Activated CD4-positive, alpha-beta T cell treated with anti-CD3 and anti-CD28 coated beads for 24 hours (primary cell): ENCODE measurements at places on chromosomes 5 and 9.
A peak's percentile ranks its signal among the peaks of the same experiment; 100 is the strongest.

GRCh38 chr5:120803282-120803681 is 339.2 kb downstream of the PRR16 start:
- DNase-seq, result no peak

GRCh38 chr5:138686668-138687067 is 66.6 kb upstream of the CTNNA1 start:
- no peak for DNase-seq

DNA sequence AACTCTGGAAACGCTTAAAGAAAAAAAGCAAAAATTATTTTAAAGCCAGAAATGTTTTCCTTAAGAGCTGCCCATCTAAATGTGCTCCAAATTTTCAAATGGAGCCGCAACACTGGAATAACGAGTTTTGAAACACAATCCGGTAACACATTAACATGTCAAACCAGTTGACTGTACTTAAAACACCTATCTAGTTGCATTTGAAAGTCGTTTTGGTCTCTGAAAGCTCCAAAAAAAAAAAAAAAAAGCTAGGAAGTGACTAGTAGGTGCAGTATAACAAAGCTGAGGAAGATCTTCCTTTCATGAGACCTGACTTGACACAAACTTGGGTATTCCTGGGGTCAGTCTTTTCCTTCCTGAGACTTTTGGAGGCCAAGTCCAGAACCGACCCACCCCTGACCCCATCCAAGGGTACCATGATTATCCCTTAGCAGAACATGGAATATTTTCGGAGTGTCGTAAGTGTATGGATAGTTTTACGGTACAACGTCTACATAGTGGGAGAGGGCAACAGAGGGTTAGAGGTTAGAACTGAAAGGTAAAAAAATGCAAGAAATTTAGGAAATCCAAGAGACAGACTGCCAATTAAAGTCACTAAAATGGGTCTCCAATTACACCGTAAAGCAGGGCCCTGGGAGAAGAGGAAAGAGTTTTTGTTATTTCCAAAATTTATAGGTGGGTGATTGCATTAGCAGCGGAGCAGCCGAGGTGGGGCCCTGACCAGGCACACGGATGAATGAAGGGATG is 812 bp downstream of the CETN3 start:
- no peak for DNase-seq

DNA sequence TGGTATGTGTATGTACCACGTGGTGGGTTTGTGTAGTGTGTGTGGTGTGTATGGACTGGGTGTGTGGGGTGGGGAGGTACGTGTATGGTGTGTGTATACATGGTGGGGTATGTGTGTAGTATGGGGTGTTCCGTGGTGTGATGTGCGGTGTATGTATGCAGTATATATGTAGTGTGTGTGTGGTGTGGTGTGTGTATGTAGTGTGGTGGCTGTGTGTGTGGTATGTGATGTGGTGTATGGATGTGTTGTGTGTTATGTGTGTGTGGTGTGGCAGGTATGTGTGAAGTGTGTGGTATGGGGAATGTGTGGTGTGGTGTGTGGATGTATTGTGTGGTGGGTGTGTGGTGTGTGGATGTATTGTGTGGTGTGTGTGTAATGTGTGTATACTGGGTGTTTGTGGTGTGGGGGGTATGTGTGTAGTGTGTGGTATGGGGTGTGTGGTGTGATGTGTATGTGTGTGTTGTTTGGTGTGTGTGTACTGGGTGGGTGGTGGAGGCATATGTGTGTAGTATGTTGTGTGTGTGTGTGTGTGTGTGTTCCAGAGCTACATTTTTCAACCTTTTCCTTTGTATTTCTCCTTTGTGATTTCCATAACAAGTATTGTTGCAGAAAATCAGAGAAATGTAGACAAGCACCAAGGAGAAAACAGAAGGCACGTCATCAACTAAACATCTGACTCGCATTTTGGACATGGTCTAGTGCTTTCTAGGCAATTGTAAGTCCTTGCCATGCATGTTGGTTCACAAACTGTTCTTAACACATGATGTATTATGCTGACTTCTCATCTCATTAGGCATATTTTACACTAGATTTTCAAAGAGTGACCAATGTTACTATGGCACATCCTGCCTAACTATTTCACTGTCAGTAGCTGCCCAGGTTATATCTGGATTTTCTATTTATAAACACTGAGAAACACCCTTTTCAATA is 13.2 kb downstream of the SEMA4D start:
- DNase-seq, result no peak

GRCh38 chr5:43396762-43397304 is 15.4 kb downstream of the CCL28 start:
- DNase-seq, result peak; percentile 51

DNA sequence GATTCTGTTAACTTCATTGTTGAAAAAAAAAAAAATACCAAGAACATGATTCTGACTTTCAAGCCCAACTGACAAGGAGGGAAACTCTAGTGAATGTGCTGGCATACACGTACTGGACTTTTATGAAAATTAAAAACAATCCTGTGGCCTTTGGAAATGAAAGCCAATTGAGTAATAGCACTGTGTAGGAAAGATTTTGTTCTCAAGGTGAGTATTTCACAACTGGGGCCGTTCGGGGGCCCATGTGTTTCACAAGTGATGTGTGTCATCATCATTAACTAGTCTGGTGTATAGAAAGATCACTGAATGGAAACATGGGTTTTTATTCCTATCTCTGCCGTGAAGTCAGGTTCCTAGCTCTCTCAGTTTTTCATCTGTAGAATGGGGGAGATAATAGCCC is 605.0 kb upstream of the CLINT1 start:
- DNase-seq, result no peak

DNA sequence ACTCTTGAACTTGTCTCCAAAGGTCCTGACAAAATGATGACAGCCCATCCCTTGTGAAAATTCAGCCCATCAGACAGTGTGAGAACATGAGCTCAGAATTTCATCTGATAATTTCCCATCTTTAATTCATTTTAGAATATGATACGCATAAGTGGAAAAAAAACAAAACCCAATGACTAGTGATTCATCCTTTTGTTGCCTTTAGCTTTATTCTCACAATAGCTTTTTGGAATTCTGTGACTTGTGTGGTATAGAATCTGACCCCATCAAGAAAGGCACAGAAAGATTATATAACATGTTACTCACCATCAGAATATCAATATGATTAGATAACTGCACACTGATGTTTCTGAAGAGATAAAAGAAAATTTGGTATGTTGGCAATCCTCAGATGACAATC is 16.1 kb upstream of the TMED7 start:
- DNase-seq, result no peak

- DNase-seq, result no peak
Measured at GRCh38 chr5:57054671-57055070, 102.7 kb upstream of the MIER3 start.

DNA sequence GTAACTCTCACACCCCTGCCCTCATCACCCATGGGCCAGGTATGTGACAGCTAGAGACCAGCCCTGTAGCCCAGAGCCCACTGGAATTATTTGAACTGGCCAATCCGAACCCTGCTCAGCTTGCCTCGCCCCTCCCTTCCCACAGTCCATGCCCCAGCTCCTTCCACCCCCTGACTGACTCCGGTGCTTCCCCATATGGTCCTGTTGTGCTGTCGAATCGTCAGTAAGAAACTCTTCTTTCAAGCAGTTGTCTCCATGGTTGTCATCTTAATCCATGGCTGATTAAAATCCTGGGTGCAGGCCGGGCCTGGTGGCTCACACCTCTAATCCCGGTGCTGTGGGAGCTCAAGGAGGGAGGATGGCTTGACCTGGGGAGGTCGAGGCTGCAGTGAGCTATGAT is 118.5 kb downstream of the COL23A1 start:
- DNase-seq, result no peak

DNA sequence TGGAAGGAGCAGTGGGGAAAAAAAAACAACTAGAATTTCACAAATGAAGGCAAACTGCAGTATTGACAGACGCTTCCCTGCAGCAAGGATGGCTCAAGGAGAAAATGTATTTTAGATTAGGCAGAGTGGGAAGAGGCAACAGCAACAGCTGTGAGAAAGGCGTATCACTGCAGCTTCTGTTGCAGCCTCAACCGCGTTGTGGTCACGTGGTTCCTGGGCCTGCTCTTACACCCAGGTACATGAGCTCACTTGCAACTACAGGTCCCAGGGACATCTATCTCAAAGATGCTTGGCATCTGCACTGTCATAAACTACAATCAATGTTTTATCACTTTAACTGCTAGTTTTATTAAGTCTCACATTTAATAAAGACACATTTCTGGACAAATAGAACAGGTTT is 36.0 kb upstream of the GOLM1 start:
- DNase-seq, result no peak

DNA sequence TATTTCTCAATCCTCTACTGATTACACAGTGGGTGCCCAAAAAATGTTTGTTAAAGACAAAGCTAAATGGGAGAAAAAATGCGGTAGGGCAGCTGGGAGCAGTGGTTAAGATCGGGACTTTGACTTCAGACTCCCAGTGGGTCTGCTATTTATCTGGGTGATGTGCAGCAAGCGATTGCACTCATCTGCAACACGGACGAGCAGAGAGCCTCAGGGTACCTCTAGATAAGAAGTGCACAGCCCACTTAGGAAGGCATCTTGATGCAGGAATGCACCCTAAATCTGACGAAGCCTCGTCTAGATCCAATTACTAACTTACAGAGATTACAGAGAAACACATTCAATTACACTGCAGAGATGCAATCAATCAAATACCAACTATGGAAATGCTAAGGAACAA is 4.0 kb downstream of the MAPK9 start:
- no peak for DNase-seq
